ENCODE measurements at places on chromosomes 7 and 10.

GRCh38 chr7:131007439-131008330, 273.7 kb upstream of the KLF14 start:
- DNase-seq: peak; percentile 87

GRCh38 chr7:33725111-33726025, 180.0 kb upstream of the BMPER start:
- DNase-seq: no peak

GRCh38 chr7:56174875-56175760, 58.9 kb upstream of the NUPR2 start:
- no peak for DNase-seq

DNA sequence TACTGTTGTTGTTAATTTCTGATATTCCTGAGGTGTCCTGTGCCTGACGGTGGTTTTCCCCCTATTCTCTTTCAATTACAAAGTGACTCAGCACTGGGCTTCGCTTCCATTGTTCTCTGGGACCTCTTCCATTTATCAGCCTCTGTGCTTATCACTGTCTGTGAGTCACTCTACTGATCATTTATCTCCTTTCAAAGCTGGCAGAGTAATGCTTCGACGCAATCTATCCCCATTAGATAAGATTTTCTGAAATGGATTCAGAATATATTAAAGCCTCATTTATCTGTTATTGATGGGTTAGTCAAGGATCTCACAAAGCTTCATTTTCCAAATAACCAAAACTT, 679.2 kb downstream of the SDK1 start:
- DNase-seq: no peak

DNA sequence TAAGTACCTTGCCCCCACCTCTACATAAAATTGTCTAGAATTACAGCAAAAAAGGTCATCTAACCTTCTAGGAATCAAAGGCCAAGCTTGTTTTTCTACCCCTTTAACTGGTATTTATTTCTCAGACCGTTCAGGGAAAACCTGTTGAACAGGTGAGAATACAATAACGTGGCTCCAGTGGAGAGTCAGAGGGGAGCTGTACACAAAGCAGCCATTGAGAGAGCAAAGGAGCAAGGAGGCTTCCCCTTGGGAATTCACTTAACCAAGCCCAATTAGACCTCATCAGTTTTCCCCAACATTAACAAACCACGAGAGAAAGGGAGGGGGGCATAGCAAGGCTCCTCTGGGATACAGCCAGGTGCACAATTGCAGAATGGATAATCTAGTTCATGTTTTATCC, 101.9 kb downstream of the ELMO1 start:
- no peak for DNase-seq

DNA sequence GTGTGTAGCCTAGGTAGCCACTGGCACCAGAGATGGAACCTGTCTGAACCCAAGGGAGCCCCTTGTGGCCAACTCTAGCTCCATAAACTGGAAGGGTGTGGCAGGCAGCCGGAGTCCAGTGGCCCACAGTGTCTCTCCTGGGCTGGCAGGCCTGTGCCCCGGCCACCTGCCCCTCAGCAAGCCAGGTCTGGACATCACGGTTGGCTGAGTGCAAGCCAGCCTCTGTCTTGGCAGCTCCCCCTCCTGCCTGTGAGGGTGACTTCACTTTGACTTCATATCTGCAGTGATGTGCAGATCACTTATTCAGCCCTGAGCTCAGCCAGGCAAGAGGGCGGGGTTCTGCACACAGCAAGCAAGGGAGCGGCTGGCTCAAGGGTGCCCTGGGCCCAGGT, 1.3 kb upstream of the RET start:
- DNase-seq: no peak

DNA sequence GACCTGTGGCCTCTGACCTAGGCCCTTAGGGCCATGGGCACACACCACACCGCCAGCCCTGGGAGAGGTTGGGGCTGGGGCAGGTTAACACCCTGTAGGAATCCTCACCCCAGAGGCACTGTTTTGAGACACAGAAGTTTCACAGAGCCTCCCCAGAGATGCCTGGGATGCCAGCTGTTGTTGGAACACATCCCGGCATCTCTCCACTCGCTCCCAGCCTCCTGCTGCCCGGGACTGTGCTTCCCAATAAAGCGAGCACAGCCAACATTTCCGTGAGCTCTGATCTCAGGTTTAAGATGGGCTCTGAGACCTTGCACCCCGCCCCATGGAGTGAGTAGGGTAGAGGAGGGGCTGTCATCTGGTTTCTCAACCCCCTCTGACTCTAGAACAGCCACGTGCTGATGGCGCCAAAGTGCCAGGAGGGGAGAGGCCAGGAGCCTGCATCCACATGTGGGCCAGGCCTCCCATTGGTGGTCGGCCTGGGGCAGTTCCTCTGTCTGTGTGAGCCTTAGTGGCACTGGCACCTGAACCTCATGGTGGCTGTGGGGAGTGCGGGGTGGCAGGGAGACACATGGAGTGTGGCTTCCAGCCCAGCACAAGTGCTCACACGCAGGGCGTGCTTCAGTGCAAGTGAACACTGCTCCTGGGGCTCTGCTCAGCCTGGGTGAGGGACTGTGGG, 54.7 kb downstream of the RASGEF1A start:
- no peak for DNase-seq

- no peak for DNase-seq
Observed at GRCh38 chr10:11921800-11922392, 98.7 kb downstream of the PROSER2 start.

GRCh38 chr10:73517166-73517888, 21.5 kb upstream of the PPP3CB start:
- DNase-seq: no peak

DNA sequence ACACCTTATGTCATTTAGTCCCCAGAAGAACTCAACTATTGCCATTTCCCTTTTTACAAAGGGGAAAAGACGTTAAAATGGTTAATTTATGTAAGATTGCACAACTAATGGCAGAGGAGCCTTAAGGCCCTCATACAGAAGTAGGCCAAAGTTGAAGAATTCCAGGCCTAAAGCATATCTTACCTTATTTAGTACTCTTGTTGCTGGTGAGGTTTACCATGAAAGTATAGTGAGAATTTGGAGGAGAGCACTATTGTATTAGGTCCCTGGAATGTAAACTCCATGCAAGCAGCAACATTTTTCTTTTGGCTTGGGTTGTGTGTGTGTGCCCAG, 731 bp upstream of the CRPPA start:
- DNase-seq: no peak

- no peak for DNase-seq
Observed at GRCh38 chr10:77522268-77522809, 115.3 kb downstream of the KCNMA1 start.

- no peak for DNase-seq
Observed at GRCh38 chr10:120656107-120656506, 195.1 kb upstream of the WDR11 start.

DNA sequence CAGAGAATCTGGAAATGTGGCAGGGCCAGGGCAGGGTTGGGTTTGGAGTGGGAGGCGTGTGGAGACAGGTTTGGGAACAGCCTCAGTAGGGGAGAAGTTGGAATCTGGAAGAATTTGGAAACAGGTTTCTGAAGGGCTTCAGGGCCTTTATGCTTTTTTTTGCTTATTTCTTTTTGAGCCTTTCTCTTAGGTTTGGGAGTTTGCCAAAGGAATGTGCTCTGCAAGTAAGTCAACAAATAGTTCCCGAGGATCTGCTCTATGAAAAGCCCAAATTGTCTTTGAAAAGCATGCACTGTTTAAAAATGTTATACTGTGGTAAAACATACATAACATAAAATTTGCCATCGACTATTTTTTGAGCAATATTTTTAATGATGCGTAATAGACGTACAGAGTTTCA, 86.7 kb upstream of the ADRB1 start:
- peak; percentile 24 for DNase-seq

DNA sequence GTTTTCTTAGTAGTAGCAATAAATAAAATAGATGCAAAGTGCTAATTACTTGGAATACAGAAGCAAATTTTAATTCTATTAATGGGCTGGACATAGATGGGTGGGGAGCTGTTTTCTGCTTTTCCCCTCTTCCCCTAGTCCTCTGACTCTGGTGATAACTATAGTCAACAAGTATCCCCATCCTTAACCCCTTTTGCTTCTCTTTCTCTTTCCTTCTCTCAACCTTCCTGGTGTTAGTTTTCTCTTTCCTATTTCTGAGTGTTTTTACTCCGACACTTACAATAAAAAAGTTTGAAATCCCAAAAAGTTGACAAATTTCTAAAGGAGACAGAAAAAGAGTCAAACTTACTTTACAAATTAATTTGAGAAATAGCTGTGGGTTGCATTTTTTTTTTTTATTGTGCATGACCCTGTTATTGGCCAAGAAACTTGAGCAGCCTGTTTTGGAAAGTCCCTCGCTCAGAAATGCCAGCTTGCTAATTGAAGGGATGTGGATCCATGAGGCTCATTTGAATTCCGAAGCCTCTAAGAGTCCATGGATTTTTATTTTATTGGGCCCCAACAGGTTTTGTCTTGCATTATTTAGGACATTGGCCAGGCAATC, 2.4 kb downstream of the FAS start:
- no peak for DNase-seq

GRCh38 chr10:121647401-121647800, 49.2 kb upstream of the FGFR2 start:
- DNase-seq: no peak

DNA sequence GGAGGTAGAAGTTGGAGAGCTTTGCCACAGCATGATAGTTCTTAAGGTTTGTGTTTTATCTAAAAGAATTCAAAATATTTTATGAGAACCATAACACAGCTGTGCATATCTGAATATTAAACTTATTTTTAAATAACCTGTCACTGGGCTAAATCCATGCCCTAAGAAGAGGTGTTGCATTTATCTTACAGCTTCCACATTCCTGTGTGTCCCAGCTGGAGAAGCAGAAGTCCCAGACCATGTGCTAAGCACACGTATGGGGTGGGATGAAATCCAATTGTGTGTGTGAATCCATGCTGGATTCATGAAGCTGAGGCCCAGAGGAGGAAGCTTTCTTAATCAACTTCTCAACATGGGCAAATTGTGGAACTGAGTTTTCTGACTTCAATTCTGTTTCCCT, 121.5 kb downstream of the PKD1L1 start:
- DNase-seq: no peak

DNA sequence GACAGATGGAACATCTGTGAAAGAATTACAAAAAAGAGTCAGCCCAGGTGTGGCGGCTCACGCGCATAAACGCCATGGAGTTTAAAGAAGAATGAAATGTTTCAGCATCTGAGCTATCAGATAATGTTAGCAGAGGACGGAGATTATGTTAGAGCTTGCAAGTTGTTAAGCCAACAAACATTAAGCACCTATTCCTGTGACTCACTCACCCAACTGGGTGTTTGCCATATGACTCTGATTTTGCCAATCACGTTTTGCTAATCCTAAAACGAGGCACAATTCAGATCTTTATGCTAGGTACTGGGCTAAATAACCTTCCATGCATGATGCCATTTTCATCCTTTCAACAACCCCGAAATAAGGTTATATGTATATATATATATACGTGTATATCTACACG, 29.0 kb upstream of the CCNY start:
- DNase-seq: no peak

DNA sequence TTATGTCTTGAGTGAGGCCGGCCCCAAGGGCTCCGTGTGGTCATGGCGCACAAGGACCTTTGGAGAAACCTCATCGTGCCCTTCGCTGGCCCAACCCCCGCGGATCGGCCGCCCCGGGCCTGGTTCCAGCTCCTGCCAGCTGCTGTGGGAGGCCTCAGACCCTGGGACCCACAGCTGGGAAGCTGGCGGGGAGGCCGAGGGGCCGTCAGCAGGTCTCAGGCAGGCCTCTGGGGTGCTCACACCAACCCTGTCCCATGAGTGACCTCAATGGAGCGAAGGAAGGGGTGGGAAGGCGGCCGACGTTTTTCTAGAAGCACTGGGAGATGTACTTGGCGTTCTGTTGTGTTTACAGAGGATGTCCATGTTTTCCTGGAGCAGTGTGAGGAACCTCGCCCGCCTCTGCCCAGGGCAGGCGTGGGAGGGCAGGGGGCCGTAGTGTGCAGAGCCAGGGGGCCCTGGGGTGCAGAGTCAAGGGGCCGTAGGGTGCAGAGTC, 18.6 kb upstream of the ADGRA1 start:
- DNase-seq: no peak

DNA sequence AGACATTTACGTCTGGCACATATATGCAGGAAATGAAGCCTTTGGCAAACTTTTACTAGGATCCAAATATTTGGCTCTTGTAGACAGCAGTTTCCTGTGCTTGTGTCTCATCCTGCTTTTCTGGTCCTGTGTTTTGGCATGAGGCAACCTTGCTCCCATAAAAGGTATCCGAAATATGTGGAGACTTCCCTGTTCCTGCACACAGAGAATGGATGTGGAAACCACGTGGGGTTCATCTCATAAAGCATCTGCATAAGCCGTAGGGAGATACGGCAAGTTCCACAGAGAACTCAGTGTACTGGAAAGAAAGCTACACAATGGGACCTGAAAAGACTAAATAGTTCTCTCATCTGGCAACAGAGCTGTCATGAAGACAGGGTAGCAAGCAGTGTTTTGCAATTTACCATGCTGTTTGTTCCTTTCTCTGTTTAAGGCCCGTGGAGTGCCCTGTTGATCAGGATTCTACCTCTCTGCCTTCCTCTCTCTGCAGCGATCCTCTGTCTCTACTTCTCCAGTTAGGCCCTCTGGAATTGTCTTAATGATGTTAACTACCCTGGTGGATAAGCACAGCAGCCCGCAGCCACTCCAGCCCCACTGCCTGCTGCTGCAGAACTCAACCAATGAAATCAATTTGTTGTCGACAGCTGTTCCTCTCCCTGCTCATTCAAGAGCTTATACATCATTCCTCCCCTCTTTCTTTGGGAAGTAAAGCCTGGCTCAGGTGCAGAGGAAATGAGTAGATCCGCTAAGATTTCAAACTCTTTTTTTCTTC, 293.6 kb downstream of the CSTF2T start:
- no peak for DNase-seq

DNA sequence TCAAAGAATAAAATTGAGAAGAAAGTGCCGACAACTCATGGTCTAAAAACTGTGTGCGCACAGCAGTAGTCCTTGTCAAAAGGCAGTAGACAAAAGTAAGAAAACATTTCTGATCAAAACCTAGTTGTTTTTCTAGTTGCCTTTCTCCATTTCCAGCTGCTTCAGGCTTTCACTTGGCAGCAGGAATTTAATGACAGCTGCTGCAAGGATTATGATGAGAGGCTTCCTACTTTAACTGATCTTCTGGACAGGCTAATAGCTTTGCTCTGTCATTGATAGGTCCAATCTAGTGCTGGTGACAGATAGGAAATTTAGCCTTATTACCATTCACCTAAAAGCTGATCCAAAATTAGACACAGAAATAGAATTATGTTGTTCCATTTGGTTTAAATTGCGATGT, 110.7 kb upstream of the SEMA3C start:
- DNase-seq: no peak

- no peak for DNase-seq
Observed at GRCh38 chr10:94358480-94358879, 4.3 kb downstream of the NOC3L start.

- no peak for DNase-seq
Observed at GRCh38 chr10:43000021-43000411, 76.9 kb upstream of the RET start.

DNA sequence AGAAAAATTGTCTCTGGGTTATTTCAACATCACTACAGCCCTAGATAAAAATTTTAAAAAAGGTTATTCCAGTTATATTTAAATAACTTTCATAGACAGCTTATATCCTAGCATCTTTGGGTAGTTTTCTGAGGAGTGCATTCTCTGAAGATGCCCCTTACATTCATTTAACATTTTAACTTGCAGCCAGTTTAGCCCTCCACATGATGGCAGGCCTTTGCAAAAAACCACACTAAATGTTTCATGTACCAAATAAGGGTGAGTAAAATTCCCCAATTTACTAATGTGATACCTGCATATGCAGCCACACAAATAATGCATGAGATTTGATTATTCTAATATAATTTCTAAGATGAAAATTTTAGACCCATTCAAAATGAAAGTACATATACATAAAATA, 108.4 kb upstream of the ZWINT start:
- no peak for DNase-seq
